ENCODE measurements at places on chromosomes 5 and 9. TPM values are rescaled to one million over a fixed set of nuclear protein-coding genes. Genes with fewer than 3 reads are reported as not detected.

CCDC112 gene
- 10.9 TPM for total RNA-seq

LCNL1 gene
- not detected for total RNA-seq

SLC6A18 gene
- total RNA-seq = not detected

PCDHB11 gene
- total RNA-seq = 4.7 TPM

CDKN2B gene
- 1.2 TPM for total RNA-seq

FGF1 gene
- not detected for total RNA-seq

SH3RF2 gene
- 17.6 TPM for total RNA-seq

NR5A1 gene
- total RNA-seq = 0.49 TPM

RPP25L gene
- total RNA-seq = 29.3 TPM

SLC6A19 gene
- 2.6 TPM for total RNA-seq

ANKRD31 gene
- total RNA-seq = 0.55 TPM

SOX30 gene
- total RNA-seq = not detected

TSSK1B gene
- 0.29 TPM for total RNA-seq

GRCh38 chr5:27473307-27474046 lies 435.1 kb upstream of the CDH9 start:
- DNase-seq = no peak

- DNase-seq = no peak
These were observed 269.2 kb upstream of the TNC start for GRCh38 chr9:115386963-115387770.

DNA sequence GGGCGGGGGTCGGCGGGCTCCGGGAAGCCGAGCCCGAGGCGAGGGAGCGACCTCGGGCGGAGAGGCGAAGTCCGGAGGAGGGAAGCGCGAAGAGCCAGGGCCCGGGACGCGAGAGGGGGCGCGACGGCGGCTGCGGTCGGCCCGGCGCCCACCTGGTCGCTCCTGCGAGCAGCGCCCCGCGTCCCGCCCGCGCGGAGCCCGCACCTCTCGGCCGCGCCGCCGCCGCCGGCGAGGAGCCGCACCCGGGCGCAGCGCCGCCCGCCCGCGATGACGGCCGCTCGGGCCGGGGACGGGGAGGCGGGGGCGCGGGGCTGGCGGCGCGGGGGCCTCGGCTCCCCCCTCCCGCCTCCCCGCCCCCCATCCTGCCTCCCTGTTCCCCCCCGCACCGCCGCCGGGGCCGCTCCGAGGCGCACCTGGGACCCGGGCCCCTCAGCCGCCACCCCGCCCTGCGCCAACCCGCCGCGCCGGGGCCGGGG lies 2.6 kb downstream of the NR5A1 start:
- DNase-seq = no peak

GRCh38 chr5:35073160-35073559 lies 25.4 kb upstream of the AGXT2 start:
- DNase-seq = no peak

GRCh38 chr5:168826246-168826725 lies 247.1 kb upstream of the PANK3 start:
- DNase-seq = no peak

DNA sequence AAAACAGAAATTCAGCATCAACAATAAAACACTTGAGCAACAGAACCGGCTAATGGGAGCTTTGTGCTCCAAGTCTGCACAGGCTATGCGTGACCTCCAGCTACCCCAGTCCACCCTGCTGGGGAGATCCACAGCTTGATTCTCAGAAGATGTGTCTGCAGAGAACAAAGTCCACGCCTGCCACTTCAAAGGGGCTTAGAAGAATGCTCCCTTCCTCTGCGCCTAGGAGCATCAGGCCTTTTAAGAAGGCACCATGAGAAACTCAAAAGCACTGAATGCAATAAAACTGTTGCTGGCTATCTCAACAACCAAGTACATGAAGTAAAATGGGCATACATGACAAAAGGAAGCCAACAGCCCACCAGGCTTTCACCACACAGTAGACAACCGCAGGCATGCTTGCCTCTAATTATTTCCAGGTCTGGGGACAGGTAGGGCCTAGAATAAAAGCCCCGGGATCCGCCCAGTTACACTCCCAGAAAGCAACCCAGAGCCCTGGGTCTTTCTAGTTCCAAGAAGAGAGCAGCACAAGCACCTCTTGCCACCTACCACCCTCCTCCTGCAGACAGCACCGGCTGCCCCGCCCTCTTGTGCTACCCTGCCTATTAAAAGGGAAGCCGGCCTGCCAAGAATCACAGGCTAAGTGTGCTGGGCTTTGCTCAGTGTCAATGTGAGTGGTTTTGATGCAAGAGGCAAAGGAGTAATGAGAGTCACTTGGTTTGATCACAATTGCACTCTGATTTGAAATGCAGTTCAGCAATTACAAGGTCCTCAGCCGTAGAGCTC lies 123.2 kb downstream of the SPOCK1 start:
- DNase-seq = no peak

- DNase-seq = no peak
These were observed 427.9 kb downstream of the KCTD16 start for GRCh38 chr5:144598451-144599068.

GRCh38 chr9:83444110-83444509 lies 94.1 kb downstream of the FRMD3 start:
- DNase-seq = no peak

GRCh38 chr5:131221008-131221703 lies 42.7 kb upstream of the CDC42SE2 start:
- no peak for DNase-seq

DNA sequence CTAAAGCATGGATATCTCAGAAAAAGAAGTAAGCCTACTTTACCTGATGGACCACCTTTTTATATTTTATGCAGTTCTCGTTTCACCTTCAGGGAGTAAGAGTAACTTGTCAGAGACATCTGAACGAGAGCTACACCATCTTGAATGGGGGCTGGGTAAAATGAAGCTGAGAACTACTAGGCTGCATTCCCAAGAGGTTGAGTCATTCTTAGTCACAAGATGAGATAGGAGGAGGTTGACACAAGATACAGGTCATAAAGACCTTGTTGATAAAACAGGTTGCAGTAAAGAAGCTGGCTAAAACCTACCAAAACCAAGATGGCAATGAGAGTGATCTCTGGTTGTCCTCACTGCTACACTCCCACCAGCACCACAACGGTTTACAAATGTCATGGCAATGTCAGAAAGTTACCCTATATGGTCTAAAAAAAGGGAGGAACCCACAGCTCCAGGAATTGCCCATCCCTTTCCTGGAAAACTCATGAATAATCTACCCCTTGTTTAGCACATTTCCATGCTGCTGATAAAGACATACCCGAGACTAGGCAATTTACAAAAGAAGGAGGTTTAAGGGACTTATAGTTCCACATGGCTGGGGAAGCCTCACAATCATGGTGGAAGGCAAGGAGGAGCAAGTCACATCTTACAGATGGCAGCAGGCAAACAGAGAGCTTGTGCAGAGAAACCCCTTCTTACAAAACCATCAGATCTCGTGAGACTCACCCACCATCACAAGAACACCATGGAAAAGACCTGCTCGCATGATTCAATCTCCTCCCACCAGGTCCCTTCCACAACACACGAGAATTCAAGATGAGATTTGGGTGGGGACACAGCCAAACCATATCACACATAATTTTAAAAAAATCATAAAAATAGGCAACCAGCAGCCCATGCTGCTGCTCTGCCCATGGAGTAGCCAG lies 62.5 kb downstream of the GIN1 start:
- no peak for DNase-seq

DNA sequence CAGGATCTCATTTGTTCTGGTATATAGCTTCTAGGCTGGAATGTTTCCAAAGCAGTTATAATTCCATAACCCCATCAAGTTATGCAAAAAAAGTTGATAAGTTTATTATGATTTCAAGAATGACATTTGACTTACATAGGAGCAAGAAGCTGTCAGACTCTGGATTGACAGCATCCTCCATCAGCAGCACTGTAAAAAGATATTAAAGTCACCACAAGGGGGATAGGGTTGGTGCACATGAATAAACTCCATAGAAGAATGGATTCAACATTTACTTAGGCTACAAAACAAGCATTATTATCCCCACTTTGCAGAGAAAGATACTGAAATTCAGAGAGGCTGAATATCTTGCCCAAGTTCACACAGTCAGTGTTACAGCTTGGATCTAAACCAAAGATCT lies 208.9 kb upstream of the SLC30A5 start:
- no peak for DNase-seq

DNA sequence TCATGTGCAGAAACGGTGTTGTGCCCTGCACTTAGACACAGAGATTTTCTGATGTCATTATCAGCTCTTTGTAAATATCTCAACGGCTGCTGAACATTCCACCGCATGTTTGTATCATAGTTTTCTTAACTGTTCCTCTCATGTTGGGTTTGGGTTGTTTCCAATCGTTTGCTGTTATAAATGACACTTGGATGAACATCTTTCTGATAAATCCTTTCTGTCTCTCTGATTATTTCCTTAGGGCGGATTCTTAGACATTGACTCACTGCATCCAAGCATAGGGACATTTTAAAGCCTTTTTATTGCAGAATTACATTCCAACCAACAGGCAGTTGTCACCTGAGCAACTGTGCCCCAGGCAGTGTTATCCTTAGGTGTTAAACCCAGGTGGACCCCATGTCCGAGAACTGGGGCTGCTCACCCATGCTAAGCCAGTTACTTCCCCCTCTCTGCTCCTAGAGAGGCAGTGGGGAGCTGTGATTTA lies 28.5 kb downstream of the COL5A1 start:
- no peak for DNase-seq

DNA sequence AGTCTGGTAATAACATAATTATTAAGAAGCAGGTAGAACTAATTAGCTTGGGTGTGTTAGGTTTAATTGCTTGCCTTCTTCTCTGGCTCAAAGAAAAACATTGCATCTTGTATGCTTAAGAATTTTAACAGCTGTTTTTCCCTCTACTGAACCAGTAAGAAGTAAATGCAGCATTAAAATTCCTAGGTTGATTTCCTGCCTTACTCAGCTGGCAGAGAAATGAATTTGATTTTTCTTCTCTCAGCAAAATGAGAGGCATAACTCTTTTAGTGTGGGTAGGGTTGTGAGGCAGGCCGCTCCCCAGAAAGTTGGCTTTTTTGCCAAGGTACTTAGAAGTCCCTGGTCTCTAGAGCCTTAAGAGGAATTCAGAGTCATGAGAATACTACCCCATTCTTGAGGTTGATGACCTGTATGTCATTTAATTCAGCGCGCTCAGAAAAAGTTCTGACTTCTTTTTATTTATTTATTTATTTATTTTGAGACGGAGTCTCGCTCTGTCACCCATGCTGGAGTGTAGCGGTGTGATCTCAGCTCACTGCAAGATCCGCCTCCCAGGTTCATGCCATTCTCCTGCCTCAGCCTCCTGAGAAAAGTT lies 302.6 kb downstream of the ARHGEF28 start:
- no peak for DNase-seq

DNA sequence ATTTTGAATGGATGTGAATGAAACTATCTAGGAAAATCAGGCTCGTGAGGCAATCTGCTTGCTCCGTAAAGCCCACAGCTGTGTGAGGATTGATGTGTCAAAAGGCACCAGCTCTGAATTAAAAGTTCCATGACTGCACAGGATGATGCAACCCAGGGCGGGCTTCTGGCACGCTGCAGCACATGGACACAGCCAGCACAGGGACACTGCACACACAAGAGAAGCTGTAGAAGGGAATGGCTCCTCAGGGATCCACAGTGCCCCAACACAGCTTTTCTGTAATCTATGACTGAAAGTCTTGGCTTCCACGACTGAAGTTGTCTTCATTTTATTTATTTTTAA lies 151.0 kb downstream of the GCNT1 start:
- no peak for DNase-seq

DNA sequence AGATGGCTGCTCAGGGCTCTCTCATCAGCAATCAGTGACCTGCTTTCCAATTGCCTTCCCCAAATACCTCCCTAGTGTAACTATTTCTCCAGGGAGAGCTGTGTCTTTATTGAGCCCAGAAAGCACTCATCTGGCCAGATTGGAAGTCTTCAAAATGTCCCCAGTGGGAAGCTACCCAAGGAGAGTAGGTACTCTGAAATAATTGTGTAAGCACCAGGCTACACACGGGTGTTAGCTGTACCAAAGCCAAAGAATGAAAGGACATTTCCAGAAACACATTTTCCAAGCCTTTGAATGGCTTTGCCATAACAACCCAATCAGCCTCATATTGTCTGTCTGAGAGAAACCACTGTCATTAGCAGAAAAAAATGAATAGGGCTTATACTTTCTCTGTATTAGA lies 318.8 kb downstream of the FAM170A start:
- no peak for DNase-seq

DNA sequence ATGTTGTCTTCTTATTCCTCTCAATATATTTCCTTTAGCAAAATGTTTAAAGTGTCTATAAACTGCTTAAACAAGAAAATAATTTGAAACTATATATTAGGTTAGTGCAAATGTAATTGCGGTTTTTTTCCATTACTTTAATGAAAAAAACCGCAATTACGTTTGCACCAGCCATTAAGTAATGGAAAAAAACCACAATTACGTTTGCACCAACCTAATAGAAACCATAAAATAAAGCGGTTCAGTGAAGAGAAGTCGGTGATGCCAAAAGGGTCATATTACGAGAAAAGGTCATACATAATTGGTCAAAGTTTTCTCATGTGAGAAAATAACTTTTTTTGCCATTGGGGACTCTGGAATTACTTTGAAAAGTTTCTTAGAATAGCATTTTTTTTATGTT lies 385.6 kb upstream of the ST8SIA4 start:
- no peak for DNase-seq

DNA sequence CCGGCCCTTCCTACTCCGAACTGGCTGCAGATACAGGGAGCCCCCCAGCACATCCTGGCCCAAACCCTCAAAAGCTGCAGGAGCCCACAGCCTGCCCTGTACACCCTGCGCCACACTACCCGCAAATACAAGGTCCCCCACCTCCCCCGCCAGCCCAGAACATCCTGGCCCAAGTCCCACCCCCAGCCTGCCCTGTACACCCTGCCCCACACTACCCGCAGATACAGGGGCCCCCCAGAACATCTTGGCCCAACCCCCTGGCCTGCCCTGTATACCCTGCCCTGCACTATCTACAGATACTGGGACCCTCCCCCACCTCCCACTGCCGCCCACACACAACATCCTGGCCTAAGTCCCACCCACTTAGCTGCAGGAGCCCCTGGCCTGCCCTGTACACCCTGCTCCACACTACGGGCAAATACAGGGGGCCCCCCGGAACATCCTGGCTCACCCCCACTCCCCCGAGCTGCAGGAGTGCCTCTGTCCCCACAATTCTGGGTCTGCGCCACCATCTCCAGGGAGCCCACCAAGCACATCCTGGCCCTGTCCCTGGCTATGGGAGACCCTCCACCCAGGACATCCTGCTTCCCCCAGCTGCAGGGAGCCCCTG lies 8.3 kb downstream of the LPCAT1 start:
- peak; percentile 9 for DNase-seq

DNA sequence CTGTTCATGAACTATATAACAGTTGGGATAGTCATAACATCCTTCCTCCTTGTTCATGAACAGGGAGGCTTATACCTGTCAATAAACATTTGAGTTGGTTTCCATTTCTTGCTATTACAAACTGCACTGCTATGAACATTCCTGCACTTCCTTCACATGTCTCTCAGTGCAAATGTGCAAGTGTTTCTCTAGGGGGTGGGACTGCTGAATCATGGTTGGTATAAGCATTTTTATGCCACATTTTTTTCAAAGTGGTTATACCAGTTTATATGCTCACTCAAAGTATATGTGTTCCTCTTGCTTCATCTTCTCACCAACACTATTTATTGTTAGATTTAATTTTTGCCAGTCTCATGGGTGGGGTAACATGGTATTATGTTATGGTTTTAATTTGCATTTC lies 25.8 kb upstream of the TPD52L3 start:
- DNase-seq = no peak
